ENCODE measurements at places on chromosomes 3 and 15.

- DNase-seq = no peak
These were observed 3.8 kb upstream of the GABRR3 start for GRCh38 chr3:98038876-98039275.

GRCh38 chr3:114799816-114800215 is 347.3 kb downstream of the ZBTB20 start:
- no peak for DNase-seq

- DNase-seq = no peak
These were observed 49.7 kb downstream of the ADAM10 start for GRCh38 chr15:58699769-58700168.

DNA sequence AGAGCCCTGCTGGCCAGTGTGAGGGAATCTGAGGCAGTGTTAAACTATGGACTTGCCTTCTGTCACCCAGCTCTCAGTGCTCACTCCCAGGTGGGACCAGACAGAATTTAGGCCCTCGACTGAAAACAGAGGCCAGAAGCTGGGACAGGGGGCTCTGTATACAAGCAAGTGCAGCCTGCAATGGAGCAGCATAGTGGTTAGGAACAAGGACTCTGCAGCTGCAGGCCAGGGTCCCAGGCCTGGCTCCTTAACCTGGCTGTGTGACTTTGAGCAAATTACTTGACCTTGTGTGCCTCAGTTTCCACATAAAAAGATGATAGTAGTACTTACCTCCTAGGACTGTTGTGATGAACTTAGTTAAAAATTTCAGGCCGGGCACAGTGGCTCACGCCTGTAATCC is 39.8 kb downstream of the CMTM7 start:
- DNase-seq = no peak

GRCh38 chr3:60803216-60804173 is 447.8 kb downstream of the FHIT start:
- no peak for DNase-seq

- DNase-seq = no peak
These were observed 25.5 kb upstream of the DPPA4 start for GRCh38 chr3:109362823-109363222.

DNA sequence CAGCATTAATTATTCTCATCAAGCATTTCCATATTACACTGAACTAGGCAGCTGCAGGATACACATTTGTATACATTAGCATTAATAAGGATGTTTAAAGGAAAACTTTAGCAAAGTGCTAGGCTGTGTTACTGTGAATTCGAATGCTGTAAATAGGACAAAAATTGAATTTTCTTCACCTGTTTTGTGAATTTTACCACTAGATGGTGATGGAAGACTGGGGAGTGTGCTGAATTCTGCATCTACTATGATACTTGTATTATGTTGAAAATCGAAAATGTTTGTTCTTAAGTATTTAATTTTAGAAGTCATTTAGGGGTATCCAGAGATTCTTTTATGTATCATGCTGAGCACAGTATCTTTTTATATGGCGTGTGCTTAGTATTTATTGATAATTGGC is 12.3 kb upstream of the P2RY14 start:
- no peak for DNase-seq

DNA sequence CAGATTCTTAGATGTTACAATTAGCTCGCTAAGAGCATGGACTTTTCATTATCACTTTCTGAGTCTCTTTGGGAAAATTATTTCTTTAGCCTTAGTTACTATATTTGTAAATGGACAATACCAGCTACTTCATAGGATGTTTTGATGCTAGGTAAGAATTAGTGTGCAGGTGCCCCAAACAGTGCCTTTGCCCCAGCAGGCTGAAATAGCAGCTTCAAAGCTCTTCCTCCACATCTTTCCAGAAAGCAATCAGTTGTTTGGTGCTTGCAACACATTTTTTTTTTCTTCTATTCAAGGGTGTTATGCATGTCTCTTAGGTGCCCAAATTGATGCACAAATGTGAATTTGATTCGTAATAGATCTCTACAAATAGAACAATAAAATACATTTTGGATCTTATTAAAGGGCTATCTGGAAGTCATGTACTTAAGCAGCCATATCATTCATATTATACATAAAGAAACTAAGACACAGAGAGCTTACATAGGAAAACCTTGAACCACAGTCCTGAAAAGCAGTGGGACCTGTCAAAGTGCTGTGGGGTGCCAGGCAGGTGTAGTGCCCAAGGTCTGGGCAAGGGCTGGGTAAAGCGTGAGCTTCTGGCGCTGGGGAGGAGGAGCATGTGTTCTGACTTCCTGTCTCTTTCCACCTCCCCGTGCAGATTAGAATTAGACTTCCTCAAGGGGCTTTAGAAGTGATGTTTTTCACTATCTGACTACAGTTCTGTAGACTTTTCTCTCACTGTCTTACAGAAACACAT is 62.9 kb downstream of the FNDC3B start:
- peak; percentile 18 for DNase-seq

- DNase-seq = no peak
These were observed 21.2 kb downstream of the ITPR1 start for GRCh38 chr3:4514321-4514720.

DNA sequence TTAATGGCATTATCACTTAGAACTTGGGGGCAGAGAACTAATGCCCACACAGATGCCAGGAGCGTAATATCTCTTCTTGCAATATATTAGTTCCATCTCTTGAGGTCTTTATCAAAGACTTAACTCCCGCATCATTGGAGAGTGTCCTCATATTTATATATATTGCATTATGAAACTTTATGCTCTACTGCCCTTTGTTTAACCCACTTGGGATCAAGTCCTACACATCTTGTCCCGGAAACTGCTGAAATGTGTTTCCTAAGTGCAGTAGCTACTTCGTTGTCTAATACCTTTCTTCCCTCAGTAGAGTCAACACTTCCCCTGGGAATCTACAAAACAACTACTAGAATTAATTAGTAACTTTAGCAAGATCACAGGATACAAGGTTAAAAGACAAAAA is 1029.2 kb downstream of the OTOL1 start:
- no peak for DNase-seq

DNA sequence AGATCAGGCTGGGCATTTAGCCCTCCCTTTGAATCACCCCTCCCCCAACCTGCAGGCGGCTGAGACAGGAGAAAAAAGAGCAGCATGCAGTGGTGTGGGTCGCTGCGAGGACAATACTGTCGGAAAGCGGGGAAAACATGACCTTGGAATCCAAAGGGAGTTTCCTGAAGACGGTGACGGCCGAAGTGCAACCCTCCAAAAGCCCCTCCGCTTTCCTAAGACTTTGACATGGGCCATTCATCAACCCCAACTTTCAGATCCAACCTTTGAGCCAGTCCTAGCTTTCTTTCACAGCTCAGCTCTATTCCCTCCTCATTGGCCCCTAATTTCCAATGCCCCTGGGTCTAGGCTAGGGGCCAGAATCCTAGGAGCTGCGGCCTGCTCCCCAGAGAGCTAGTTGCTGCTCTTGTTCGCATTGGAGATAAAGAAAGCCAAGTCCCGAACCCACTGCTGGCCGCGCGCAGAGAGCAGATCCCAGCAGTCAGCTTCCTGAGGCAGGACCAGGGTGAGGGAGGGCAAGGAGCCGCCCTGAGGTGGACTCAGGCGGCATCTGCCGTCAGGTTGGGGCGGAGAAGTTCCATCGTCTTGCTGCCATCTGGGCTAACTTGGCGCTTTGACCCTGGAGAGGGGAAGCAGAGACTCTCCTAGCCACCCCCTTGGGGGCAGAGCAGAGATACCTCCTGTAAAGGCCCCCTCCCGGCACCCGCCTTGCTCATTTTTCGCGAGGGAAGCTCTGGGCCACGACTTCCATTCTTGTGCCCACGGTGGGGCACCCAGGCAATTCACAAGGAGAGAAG is 914 bp downstream of the ZIC4 start:
- no peak for DNase-seq

DNA sequence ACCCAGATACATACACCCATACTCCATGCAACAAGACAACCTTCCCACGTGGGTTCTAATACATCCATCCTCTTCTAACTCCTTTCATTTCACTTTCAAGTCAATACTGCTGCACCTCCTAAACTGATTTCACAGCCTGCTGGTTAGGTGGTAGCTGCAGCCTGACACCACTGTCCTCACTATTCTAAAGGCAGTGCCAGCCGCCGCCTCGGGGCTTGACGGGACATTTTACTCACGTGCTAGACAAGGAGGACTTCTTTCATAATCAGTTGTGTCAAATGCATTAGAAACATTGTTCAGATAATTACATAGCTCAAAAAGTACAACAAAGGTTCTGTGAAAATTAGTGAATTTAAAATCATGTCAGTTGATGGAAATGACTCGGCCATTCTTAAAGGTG is 6.3 kb downstream of the UROC1 start:
- no peak for DNase-seq

DNA sequence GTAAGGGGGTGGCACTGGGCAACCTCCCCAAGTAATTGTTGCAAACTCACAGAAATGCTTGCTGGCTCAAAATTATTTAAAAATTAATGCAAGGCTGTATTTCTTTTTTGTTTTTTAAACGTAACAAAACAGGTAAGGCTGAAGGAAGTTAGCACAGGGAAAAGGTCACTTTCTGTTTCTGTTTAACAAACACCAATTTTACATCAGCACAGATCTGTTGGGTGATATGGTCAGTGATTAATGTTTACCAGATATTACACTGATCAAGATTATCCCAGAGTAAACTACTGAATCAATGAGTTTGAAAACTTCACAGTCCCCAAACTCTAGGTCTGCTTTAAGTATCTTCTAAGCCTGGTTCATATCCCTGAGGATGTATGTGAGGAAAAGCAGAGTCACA is 558.0 kb downstream of the FOXP1 start:
- DNase-seq = no peak

GRCh38 chr15:40960151-40960885 is 7.0 kb downstream of the CHAC1 start:
- no peak for DNase-seq

DNA sequence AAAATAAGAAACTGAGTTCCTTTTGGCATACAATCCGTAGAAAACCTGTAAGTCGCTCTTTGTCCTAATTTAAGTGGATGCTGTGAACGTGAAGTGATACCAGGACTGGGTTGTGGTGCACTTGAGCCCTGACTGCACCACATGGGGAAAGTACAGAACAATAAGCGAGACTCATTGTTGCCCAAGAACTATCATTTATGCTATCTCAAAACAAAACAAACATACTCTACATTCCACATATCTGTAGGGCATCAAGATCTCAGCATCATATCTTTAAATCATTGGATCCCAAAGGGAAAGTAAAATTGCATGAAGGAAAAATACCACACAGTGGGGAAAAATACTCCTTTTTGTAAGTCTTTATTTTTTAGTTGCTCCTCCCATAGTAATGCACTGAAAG is 580.3 kb downstream of the MECOM start:
- no peak for DNase-seq

DNA sequence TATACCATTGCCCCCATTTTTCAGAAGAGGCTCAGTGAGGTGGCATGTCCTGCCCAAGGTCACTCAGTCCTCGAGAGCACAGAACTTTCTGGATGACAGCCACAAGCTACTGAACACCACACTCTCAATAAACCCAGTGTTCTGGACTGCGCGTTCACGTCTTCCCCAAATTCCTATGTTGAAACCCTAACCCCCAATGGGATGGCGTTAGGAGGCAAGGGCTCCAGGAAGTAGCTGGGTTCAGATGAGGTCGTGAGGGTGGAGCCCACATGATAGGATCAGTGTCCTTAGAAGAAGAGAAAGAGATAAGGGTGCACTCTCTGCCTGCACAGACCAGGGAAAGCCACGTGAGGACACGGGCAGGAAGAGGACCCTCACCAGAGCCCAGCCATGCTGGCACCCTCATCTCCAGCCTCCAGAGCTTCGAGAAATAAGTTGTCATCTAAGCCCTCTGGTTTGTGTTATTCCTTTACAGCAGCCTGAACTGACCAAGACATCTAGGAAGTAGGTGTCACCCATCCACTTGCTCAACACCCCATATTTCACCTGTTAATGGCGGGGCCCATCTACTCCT is 324.0 kb downstream of the UACA start:
- no peak for DNase-seq

- DNase-seq = no peak
These were observed 107.8 kb upstream of the CNTN3 start for GRCh38 chr3:74722211-74722610.
